ENCODE measurements at places on chromosomes 16 and 17.

GRCh38 chr17:81403671-81404534, 8.6 kb downstream of the BAHCC1 start:
- DNase-seq = no peak

DNA sequence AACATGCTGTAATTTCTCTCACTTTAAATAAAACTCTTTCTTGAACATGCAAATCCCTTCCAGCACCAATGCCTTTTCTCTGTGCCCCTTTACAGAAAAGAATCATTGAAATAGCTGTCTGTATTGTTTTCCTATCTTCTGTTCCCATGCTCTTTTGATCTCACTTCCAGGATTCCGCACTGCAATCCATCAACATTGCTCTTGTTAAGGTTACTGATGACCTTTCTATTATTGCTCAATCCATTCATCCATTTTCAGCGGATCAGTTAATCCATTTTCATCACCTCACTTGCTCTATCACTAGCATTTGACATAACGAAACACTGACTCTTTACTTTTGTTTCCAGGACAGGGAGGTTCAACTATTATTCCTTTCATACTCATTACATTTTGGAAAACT, 130.5 kb downstream of the ABCA8 start:
- DNase-seq = no peak

DNA sequence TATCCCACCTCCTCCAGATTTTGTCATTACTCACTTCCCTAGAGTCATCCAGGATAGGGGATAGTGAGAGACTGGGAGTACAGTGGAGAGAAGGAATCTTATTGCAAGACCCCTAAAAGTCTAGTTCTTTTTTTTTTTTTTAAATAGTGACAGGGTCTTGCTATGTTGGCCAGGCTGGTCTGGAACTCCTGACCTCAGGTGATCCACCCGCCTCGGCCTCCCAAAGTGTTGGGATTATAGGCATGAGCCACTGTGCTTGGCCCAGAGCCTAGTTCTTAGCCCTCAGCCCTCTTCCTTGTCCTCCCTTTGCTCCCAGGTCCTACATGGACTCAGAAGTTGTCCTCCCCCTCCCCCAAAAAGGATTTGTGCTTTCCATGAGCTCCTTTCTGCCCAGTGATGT, 2.7 kb upstream of the CHRNB1 start:
- DNase-seq = no peak

DNA sequence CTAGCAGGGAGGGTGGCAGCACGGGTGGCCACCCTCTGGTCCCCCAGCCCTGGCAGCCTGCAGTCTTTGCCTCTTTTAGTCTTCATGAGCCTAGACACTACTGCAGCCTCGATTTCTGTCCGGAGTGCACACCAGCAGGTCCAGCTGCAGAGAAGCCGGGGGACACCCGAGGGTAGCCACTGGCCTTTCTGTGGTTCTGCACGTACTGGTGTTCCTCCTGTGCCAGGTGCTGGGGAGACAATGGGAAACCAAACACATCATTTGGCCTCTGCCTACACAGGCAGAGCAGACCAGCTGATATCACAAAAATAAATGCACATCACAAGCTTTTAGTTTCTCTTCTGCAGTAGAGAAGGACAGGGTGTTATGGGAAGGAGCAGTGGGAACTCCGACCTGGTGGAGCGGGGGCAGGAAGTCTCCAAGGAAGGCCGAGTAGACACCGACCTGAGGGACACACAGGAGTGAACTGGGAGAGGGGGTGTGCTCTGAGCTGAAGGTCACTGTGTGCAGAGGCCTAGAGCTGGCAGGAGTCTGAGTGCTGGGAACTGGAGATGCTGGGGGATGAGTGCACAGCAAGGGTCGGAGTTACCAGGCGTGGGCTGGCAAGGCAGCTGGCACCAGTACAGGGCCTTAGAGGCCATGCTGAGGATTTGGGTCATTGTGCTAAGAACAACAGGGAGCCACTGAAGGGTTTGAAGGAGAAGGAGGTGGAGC, 23.1 kb downstream of the GPT2 start:
- DNase-seq = no peak

- DNase-seq = peak; percentile 47
Observed at GRCh38 chr16:69494991-69495392, 70.6 kb downstream of the CYB5B start.

GRCh38 chr17:40499551-40500189, 1.8 kb downstream of the TNS4 start:
- no peak for DNase-seq

DNA sequence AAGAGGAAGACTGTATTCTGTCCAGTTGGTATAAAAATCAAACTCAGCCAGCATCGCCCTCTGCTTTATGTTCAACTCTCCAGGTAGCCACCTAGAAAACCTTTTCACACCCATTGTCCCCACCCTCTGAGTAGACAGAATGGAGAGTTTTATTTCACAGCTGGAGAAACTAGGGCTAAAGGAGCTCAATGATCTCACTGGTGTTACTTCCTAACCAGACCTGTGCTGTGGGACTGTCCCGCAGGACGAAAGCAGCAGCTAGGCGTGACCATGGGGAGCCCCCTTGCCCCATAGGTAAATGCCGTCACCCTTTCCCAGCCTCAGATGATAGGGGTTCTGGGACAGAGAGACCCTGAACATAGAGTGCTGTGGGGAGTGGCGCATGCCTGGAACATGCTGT, 67.7 kb downstream of the CYLD start:
- DNase-seq = no peak

DNA sequence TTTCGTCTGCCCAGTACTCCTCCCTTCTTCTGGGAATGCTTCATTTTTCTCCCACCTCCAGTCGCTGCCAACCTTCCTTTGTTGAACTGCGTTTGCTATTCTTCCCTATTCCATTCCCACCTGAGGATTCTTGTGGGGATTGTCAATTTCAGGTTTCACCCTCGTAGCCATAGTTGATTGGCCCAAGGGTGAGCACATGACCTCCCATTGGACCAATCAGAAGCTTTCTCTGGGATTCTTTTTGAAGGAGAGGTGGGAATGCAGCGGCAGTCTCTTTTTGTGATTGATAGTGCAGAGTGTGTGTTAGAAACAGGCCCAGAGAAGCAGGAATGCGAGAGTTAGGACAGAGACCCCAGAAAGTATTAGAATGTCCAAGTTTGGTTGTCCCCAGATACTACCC, 49.1 kb upstream of the GPRC5B start:
- DNase-seq = no peak

- no peak for DNase-seq
Observed at GRCh38 chr17:34249061-34249460, 6.0 kb upstream of the CCL2 start.

- no peak for DNase-seq
Observed at GRCh38 chr16:87493608-87494280, 920 bp upstream of the ZCCHC14 start.

DNA sequence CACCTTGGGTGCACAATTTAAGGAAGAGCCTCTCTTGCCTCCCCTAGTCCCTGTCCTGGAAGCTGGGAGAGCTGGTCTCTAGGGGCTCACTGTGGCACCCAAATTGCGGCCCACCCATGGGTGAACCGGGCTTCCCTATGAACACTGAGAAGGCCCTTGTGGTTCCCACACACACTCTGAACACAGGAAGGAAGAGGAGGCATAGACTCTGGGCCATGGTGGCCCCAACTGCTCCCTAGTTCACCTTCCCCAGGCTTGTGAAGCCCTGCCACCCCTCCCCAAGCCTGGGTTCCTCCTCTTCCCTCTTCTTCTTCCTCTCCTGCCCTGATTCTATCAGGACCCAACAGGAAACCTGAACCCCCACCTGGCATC, 10.5 kb downstream of the SREBF1 start:
- DNase-seq = no peak

DNA sequence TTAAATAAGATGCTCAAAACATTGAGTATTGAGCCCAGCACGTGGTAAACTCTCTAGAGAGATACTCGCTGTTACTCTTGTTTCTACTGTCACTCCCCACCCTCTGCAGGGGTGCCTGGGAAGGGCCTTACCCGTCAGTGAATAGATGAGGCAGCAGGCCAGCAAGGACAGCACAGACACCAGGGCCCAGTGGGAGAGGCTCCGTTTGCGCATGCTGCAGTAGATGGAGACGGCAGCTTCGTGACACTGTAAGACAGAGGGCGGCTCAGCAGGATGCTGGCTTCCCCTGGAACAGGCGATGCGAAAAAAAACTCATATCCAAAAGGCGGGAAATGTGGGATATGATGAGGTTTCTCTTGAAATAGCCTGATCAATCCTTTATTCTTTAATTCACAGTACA, 20.0 kb downstream of the SLC38A8 start:
- DNase-seq = no peak

DNA sequence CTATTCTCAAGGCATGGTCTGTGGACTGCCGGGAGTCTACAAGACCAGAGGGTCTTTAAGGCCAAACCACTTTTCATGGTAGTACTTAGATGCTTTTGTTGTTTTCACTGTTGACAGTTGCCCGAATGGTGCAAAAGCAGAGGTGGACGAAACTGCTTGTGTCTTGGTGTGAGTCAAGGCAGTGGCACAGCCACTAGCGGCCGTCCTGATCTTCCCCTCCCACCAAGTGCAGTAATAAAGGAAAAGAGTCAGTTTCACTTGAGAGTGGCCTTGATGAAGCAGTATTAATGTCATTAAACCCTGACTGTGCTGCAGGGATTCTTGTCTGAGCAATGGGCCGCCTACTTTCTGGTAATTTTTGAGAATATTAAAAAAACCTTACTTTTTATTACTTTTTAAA, 109.1 kb downstream of the PRKCA start:
- no peak for DNase-seq

DNA sequence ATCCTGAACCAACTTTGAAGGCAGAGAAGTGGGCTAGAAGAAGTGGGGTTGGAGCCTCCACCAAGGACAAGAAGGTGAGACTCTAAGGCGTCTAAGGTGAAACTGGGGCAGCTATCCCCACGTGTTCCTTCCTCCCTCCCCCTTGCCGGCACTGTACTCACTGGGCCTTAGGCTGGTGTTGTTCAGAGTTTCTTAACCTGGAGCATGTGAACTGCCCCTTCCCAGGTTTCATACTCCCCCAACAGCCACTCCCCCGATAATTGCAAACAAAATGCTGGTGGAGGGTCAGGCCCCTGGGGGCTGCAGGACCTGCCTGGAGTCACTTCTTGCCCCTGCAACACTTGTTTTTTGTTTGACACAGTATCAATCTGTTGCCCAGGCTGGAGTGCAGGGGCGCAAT, 7.3 kb upstream of the SOCS3 start:
- DNase-seq = no peak

DNA sequence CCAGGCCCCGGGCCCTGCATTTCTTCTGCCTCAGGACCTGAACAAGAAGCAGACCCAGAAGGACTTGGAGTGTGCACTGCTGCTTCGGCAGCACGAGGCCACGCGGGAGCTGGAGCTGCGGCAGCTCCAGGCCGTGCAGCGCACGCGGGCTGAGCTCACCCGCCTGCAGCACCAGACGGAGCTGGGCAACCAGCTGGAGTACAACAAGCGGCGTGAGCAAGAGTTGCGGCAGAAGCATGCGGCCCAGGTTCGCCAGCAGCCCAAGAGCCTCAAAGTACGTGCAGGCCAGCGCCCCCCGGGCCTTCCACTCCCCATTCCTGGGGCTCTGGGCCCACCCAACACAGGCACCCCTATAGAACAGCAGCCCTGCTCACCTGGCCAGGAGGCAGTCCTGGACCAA, 9.2 kb downstream of the HIRIP3 start:
- DNase-seq = no peak

- DNase-seq = no peak
Observed at GRCh38 chr17:41437769-41438168, 3.0 kb downstream of the KRT38 start.
